ENCODE measurements at places on chromosomes 16 and 17. TPM values are rescaled to one million over a fixed set of nuclear protein-coding genes. Genes with fewer than 3 reads are reported as not detected.

DNA sequence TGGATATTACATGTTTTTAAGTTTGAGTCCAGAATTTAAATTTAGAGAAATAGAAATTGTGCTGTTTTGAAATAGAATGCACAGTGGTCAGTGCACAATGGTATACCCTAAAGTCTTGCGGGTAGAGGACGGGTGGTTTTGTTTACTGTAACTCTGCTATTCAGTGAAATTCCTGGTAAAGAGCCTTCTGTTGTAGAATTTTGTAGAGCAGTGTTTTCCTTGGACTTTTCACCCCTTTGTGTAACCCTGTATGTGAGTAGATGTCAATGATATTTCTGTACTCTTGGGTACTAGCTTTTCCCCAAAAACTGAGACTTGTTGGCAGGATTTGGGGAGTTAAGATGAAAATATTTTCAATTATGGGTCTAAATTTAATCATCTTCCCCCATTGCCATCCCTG lies 19.5 kb downstream of the IST1 start:
- H3K4me3 ChIP-seq = no peak overlapping the region
- no peak for DNase-seq
- no peaks in the 10 kb centered on the region for H3K4me1 ChIP-seq
- peaks cover 70% of the 10 kb centered on the region for H3K36me3 ChIP-seq
- no peaks in the 10 kb centered on the region for H3K27me3 ChIP-seq
- H3K27ac ChIP-seq = no peak overlapping the region

- no peak overlapping the region for H3K4me3 ChIP-seq
- peak; percentile 62 for DNase-seq
- no peaks in the 10 kb centered on the region for H3K36me3 ChIP-seq
- no peaks in the 10 kb centered on the region for H3K27me3 ChIP-seq
- H3K27ac ChIP-seq = no peak overlapping the region
Observed at GRCh38 chr16:50265260-50265659, 1.1 kb upstream of the ADCY7 start.

Gene KRTAP4-1
- total RNA-seq = not detected

- H3K27me3 ChIP-seq = no peaks in the 10 kb centered on the region
- H3K4me3 ChIP-seq = no peak overlapping the region
- H3K4me1 ChIP-seq = no peaks in the 10 kb centered on the region
Observed at GRCh38 chr16:2813771-2814221, 3.2 kb upstream of the PRSS21 start.

- H3K4me3 ChIP-seq = no peak overlapping the region
- no peak overlapping the region for H3K27ac ChIP-seq
- H3K27me3 ChIP-seq = no peaks in the 10 kb centered on the region
- H3K4me1 ChIP-seq = peaks cover 12% of the 10 kb centered on the region
Observed at GRCh38 chr17:15888436-15888835, 56.5 kb upstream of the ADORA2B start.

Gene PIRT
- not detected for total RNA-seq

DNA sequence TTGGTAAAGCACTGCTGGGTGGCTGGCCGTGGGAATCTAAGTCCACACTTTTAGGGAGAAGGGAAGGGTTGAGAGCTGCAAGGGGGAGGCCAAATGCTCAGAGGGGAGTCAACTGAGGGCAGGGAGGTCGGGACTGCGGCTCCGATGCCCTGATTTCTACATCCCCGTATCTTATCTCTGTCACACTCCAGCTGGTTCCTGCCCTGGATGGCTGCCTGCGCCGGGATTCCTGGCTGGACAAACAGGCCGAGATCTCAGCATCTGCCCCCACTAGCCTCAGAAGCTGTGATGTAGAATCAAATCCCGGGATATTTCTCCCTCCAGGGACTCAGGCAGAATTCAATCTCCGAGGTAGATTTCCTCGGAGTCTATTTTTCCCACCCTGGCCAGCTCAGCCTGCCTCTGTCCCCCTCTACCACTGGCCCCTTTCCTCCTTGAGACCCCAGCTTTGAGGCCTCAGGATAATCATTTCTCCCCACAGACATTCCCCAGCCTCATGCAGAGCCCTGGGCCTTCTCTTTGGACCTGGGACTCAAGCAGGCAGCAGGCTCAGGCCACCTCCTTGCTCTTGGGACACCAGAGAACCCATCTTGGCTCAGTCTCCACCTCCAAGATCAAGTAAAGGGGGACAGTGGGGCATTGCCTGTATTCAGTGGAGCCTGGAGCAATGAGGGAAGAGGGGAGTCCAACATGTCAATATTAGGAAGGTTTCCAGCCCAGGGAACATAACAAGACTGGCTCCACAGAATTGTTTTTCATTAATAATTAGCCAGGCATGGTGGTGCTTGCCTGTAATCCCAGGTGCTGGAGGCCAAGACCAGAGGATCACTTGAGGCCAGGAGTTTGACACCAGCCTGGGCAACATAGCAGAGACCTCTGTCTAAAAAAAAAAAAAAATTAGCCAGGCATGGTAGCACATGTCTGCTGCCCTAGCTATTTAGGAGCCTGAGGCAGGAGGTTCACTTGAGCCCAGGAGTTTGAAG lies 1.8 kb downstream of the SHBG start:
- H3K36me3 ChIP-seq = no peaks in the 10 kb centered on the region
- DNase-seq = no peak
- no peak overlapping the region for H3K27ac ChIP-seq
- no peak overlapping the region for H3K4me3 ChIP-seq
- no peaks in the 10 kb centered on the region for H3K27me3 ChIP-seq

GRCh38 chr17:81513753-81514488 lies 1.3 kb upstream of the ACTG1 start:
- peak overlapping the region; percentile 68 for H3K4me3 ChIP-seq
- peaks cover 69% of the 10 kb centered on the region for H3K4me1 ChIP-seq
- H3K36me3 ChIP-seq = peaks cover 27% of the 10 kb centered on the region
- peak; percentile 79 for DNase-seq

Gene MYH8
- total RNA-seq = not detected

Gene NPIPB6
- 8.3 TPM for total RNA-seq

Gene KRT40
- total RNA-seq = not detected

DNA sequence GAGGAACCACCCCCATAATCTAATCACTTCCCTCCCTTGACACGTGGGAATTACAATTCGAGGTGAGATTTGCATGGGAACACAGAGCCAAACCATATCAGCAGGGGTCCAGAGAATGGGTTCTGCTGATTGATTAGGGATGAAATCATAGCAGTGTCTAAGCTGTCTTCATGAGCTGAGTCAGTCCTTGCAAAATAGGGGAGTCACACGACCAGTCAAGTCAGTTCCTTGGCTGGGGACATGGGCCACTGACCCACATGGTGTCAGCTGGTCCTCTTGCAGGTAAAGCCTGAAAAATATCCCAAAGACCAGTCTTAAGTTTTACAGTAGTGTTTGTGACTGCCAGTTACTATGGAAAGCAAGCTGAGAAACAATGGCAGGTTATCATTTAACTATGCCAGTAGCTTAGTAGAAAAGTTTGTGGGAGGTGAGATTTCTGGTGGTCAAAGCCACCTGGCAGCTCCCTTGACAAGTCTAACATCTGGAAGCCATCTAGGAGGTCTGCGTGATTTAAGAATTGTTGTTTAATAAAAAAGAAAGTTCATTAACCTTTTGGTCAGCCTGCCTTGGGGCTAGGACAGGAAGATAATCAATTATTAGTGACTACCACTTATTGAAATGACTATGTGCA lies 15.7 kb upstream of the ATF7IP2 start:
- H3K36me3 ChIP-seq = no peaks in the 10 kb centered on the region
- DNase-seq = no peak
- H3K4me1 ChIP-seq = peaks cover 3% of the 10 kb centered on the region
- no peak overlapping the region for H3K27ac ChIP-seq
- no peak overlapping the region for H3K4me3 ChIP-seq

Gene SPIRE2
- total RNA-seq = 1.0 TPM

- H3K27ac ChIP-seq = no peak overlapping the region
- peak; percentile 71 for DNase-seq
Observed at GRCh38 chr17:29115961-29116803, 64.0 kb downstream of the MYO18A start.

Gene HASPIN
- total RNA-seq = 20.3 TPM

Gene KRTAP4-9
- not detected for total RNA-seq

DNA sequence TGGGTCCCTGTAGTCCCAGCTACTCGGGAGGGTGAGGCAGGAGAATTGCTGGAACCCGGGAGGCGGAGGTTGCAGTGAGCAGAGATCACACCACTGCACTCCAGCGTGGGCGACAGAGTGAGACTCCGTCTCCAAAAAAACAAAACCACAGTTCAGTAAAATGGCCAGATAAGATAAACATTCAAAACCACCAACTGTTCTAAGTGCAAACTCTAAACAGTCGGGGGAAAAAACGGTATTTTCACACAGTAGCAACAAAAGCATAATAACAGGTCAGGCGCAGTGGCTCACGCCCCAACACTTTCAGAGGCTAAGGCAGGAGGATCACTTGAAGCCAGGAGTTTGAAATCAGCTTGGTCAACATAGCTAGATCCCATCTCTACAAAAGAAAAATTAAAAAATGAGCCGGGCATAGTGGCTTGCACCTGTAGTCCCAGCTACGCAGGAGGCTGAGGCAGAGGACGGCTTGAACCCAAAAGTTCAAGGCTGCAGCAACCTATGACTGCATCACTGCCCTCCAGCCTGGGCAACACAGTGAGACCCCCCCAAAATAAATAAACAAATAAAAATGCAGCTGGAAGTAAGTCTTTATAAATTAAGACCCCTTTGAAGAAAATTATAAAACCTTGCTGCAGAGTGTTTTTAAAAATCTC lies 10.8 kb upstream of the HASPIN start:
- H3K4me3 ChIP-seq = no peak overlapping the region
- H3K27ac ChIP-seq = no peak overlapping the region
- H3K36me3 ChIP-seq = peaks cover 24% of the 10 kb centered on the region
- H3K27me3 ChIP-seq = no peaks in the 10 kb centered on the region
- peaks cover 18% of the 10 kb centered on the region for H3K4me1 ChIP-seq

Gene CORO1A
- total RNA-seq = 820 TPM

Gene ORC6
- total RNA-seq = 38.0 TPM

Gene GJD3
- total RNA-seq = not detected

GRCh38 chr16:85836706-85837582 lies 37.4 kb downstream of the COX4I1 start:
- no peaks in the 10 kb centered on the region for H3K36me3 ChIP-seq
- H3K4me3 ChIP-seq = peak overlapping the region; percentile 31
- peaks cover 30% of the 10 kb centered on the region for H3K4me1 ChIP-seq
- no peak overlapping the region for H3K27ac ChIP-seq
- DNase-seq = no peak

Gene EXOC3L1
- total RNA-seq = not detected

DNA sequence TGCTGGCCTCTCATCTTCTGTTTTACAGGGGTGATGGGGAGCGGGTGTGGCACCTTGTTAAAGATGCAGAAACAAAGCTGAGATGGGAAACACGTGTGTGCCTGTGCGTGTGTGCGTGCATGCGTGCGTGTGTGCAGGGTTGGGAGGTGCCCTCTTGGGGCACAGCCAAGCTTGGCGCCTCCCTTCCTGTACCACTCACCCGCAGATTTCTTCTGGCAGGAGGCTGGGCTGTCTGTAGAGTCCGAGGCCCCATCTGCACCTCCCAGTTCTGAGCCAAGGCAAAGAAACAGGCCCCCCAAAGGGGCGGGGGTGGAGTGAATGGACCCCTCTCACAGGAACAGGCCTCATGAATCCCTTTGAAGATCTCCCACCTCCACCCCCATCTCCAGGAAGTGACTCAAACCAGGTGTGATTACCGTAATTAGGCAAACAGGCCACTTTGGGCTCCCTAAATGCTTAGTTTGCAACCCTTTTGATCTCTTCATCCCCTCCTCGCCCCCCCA lies 20.9 kb downstream of the TNS4 start:
- no peaks in the 10 kb centered on the region for H3K27me3 ChIP-seq
- no peak overlapping the region for H3K4me3 ChIP-seq
- H3K27ac ChIP-seq = no peak overlapping the region
- no peak for DNase-seq

DNA sequence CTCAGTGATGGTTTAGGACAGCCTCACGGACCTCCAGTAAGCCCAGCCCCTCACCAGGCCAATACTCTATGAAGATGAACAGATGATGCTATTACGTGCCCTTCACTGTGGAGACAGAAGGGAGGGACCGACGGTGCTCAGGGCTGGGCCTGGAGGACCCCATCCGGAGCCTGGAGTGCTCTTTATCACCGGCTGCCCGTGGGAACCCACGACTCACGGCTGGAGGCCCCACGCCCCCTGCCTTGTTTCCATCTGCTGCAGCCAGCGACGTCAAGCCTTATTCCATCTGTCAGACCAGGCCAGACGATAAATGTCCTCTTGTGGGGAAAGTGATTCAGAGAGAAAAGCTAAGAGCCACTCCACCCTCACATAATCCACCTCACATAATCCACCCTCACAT lies 4.0 kb upstream of the TIMM22 start:
- peaks cover 2% of the 10 kb centered on the region for H3K4me1 ChIP-seq
- peaks cover 5% of the 10 kb centered on the region for H3K36me3 ChIP-seq
- no peak overlapping the region for H3K27ac ChIP-seq
- no peak overlapping the region for H3K4me3 ChIP-seq
- no peak for DNase-seq

- no peak for DNase-seq
- no peak overlapping the region for H3K4me3 ChIP-seq
- peaks cover 6% of the 10 kb centered on the region for H3K36me3 ChIP-seq
- no peak overlapping the region for H3K27ac ChIP-seq
Observed at GRCh38 chr17:602436-602835, 112.2 kb downstream of the VPS53 start.

Gene NR1D1
- total RNA-seq = 0.65 TPM

DNA sequence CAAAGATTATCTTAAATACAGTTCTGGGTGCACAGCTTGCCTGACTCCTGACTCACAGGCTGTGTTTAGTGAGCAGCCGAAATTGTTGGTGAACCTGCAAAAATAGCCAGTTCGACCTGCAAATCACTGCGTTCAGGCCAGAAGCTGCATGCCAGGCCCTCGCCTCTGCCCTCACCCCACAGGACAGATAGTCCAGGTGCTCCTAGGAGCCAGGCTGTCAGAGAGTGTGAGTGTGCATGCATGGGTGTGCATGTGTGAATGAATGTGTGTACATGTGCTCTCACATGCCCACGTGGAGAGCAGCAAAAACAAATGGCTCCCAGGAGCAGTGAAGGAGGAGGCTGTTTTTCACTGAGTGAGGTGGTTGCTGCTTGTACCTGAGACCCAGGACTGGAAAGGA lies 131.8 kb downstream of the ABCC12 start:
- no peaks in the 10 kb centered on the region for H3K36me3 ChIP-seq
- H3K4me1 ChIP-seq = peaks cover 73% of the 10 kb centered on the region
- no peak overlapping the region for H3K4me3 ChIP-seq
- peak overlapping the region; percentile 93 for H3K27ac ChIP-seq
- 0 out of 2 replicates have a peak, but pooled peaks cover 3% of the 10 kb centered on the region for H3K27me3 ChIP-seq

Gene CD300LB
- not detected for total RNA-seq

- H3K4me1 ChIP-seq = peaks cover 30% of the 10 kb centered on the region
- H3K36me3 ChIP-seq = no peaks in the 10 kb centered on the region
- H3K4me3 ChIP-seq = no peak overlapping the region
- H3K27me3 ChIP-seq = no peaks in the 10 kb centered on the region
- DNase-seq = no peak
- no peak overlapping the region for H3K27ac ChIP-seq
Observed at GRCh38 chr17:78892936-78893379, 10.0 kb downstream of the CEP295NL start.

- H3K27ac ChIP-seq = no peak overlapping the region
- no peaks in the 10 kb centered on the region for H3K36me3 ChIP-seq
- peak; percentile 76 for DNase-seq
- peak overlapping the region; percentile 27 for H3K4me3 ChIP-seq
- H3K27me3 ChIP-seq = no peaks in the 10 kb centered on the region
- peaks cover 22% of the 10 kb centered on the region for H3K4me1 ChIP-seq
Observed at GRCh38 chr17:81735264-81736102, 23.4 kb downstream of the SLC25A10 start.

Data from Karpas-422 (cell line).